AG09309 (cell line): ENCODE measurements at places on chromosomes 5 and 9.
A peak's percentile ranks its signal among the peaks of the same experiment; 100 is the strongest.

- no peak for DNase-seq
Measured at GRCh38 chr9:80720579-80720978, 968.8 kb downstream of the TLE1 start.

DNA sequence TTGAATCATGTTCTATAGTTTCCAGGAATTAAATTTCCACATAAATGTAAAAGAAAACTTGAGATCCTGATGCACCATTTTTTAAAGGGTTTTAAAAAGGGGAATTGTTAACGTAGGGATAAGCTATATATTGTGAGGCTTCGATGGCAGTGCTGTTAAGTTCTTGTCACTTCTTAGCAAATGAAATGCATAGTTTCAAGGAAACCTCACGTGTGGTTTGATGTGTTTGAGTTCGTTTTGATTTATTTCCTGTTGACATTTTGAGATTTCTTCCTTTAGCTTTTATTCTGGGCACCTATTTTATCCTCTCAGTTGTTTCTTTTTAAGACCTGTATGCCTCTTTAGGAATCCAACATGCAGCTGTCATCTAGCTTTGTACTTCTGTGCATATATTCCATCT, 301.0 kb downstream of the DOCK8 start:
- DNase-seq = no peak

- DNase-seq = no peak
Measured at GRCh38 chr9:76023715-76024195, 133.3 kb downstream of the PCSK5 start.

DNA sequence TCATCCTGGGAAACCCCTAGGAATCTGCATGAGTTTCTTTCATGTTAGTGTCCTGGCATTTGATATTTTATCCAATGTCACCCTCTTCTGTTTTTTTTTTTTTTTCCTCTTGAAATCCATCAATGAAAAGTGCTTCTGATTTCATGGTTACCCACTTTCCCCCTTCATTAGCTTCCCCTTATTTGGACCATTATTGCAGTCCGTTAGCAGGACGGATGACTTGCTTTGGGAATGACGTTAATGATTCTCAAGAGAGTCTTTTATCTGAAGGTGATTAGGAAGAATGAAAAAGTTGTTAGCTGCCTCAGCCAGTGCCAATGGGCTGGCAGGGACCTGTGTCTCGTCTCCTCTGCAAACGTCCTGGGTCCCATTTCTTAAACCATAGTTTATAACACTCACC, 134.7 kb downstream of the SEMA6A start:
- no peak for DNase-seq

DNA sequence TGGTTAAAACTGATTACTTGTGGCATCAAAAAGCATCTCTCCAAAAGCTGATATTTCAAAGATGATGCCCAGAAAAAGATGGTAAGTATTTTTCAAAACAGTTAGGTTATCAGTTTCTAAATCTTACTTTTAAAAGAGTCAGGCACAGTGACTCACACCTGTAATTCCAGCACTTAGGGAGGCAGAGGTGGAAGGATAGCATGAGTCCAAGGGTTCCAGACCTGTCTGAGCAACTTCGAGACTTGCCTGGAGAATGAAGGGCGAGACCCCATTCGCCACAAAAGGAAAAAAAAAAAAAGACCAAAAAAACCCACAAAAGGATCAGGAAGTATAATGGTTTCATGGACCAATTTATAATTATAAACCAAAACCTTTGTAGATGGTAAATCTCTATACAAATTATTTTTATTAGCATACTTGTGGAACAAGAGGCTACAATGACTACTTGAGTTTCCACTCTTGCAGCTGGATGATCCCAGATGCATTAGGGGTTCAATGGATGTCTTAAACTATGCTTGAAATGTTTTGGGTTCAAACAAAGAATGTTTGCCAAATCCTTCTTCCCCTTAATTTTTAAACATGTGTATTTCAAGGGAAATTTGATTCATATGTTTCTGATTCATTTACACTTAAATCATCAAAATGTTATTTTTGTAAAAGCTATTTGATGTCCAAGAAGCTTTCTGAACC, 96.1 kb downstream of the ADAMTSL1 start:
- no peak for DNase-seq

DNA sequence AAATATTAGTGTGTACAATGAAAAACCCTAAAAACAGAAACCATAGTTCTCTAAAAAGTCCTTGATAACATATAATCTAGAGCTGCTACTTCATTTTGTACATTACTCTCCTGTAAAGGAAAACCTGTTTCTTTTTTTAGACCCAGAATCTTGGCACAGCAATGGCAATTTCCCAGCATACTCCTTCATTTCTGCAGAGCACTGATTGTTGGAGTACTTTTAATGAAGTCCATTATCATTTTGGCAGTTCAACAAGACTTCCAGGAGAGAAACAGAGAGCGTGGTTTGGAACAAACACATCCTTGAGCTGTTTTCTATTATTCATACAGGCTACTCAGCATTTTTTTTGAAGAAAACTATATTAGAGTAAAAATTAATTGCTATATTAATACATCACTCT, 22.7 kb upstream of the MROH2B start:
- DNase-seq = no peak

GRCh38 chr5:126525630-126526245, 69.3 kb downstream of the ALDH7A1 start:
- DNase-seq = no peak

DNA sequence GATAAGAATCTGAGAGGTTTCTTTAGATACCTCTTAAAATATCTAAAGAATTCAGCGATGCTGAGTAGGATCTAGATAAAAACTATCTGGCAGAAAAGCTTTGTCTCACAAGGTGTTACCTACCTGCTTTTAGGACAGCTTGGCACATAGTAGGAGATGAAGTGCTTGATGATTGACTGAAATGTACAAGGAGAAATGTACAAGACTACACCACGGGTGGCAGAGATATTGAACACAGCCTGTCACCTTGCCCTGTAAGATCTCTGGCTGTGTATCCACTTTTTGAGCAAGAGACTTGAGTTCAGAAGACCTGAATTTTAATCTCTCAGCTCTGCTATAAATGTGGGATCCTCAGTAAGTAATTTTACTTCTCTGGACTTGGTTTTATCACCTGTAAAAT, 15.7 kb downstream of the ALDOB start:
- DNase-seq = no peak

- DNase-seq = no peak
Measured at GRCh38 chr5:133943475-133943817, 25.0 kb downstream of the C5orf15 start.

DNA sequence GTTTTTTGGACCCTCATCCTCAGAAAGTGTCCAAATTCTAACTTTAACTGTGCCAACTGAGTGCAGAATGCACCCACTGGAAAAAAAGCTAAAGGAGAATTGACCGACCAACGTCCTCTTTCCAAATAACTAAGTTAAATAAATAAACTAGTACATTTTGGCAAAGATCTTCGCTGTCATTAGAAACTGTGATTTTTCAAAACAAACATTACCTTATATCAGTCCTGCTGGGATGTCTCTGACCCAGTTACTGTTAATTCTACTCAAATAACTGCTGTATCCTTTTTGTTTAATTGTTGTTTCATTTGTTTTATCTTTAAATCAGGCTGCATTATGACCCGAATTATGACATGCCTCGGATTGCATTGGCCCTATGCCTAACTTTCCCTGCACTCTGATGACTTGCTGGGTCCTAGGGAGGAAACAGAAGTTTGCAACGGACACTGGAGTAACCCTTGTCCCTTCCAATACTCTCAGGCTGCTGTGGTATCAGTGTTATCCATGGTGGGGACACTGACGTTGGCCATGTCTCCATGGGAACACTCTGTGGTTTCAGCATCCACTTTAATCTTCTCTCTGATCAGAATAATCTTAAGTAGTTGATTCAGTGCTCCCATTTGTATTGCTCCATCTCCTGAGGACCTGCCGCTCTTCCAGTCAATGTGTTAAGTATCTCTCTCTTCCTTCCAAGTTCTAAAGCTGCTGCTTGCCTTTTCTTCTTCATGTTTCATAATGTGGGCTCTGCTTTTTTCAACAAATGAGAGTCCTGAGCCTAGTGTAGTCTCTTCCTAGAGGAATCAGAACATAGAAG, 11.1 kb upstream of the IFNA5 start:
- no peak for DNase-seq

DNA sequence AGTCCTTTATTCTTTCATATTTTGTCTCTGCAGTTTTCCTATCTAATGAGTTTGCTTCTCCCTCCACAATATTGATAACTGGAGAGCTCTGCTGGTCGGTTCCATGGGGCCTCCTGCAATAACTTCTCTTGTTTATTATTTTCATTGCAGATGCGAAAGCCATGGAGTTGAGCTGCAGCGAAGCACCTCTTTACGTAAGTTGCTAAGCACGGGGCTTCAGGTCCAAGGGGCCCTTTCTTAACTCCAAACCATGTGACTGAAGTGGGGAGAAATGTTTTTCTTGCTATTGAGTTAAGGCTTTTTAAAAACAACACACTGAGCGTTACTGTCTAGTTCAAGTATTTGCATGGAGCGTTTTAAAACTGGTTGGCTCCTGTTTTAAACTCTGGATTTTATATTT, 58.7 kb downstream of the ARHGEF28 start:
- no peak for DNase-seq

DNA sequence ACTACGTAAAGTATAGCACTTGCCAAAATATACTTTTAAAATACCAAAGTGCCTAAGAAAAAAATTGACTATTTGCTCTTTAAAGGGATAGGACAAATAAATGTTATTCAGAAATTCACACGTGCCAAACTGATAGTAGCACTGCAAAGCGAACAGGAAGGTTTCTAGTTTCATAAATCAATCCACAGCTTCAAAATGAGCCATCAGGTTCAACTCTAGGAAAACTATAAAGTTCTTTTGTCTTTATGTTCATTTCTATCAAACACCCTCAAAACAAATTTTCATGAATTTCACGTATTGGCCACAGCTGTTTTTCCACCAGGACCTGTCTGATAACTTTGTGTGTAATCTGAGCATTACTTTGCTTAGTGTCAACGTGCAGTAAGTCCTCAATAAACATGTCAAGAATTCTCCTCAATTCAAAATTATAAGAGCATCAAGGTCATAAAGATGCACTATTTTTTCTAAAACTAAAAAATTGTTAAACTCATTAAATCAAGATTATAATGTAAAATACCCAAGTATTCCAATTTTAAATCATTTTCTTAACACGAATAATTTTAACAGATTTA, 3.0 kb downstream of the RNF130 start:
- no peak for DNase-seq

GRCh38 chr9:90054810-90055209, 450.0 kb downstream of the GADD45G start:
- no peak for DNase-seq

- DNase-seq = no peak
Measured at GRCh38 chr5:1465117-1465516, 19.9 kb upstream of the SLC6A3 start.

DNA sequence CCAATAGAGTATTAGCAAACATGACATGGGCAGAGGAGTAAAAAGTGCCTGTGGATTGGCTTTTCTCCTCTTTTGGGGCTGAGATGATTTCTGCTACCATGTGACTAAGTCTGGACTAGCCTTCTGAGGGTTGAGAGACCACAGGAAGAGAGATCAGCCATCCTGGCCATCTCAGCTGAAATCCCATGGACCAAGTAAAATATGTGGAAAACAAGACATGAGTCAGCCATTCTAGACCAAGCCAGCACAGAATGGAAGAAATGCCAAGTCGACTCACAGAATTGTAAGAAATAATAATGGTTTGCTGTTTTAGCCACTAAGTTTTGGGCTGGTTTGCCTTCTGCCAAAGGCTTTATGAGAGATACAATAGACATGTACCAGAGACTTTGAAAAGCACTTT, 377.8 kb downstream of the CHSY3 start:
- peak; percentile 63 for DNase-seq

DNA sequence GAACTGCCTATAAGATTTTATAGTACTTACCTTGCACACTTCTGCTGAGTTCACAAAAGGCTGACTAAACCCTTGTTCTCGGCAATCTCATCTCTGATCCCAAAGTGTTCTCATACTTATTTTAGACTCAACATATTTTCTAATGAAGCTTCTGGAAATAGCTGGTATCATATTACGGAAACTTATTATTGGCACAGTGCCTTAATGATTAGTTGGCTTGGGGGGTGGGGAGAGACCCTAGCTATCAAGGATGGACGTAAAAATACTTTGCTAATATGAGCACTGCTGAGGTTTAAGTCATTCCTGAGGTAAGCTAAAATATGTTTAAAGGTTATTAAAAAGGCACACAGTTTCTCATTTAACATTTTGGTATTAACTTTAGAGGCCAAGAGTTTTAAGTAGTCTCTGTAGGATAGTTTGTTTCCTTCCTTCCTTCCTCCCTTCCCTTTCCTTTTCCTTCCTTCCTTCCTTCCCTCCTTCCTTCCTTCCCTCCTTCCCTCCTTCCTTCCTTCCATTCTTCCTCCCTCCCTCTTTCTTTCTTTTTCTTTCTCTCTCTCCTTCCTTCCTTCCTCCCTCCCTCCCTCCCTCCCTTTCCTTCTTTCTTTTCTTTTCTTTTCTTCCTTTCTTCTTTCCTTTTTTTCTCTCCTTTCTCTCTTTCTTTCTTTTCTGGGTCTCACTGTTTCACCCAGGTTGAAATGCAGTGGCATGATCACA, 31.5 kb downstream of the ZSWIM6 start:
- DNase-seq = no peak
